ENCODE measurements at places on chromosomes 12 and 14.

GRCh38 chr14:100067971-100068959 lies 3.0 kb downstream of the EVL start:
- DNase-seq, result peak; percentile 57

DNA sequence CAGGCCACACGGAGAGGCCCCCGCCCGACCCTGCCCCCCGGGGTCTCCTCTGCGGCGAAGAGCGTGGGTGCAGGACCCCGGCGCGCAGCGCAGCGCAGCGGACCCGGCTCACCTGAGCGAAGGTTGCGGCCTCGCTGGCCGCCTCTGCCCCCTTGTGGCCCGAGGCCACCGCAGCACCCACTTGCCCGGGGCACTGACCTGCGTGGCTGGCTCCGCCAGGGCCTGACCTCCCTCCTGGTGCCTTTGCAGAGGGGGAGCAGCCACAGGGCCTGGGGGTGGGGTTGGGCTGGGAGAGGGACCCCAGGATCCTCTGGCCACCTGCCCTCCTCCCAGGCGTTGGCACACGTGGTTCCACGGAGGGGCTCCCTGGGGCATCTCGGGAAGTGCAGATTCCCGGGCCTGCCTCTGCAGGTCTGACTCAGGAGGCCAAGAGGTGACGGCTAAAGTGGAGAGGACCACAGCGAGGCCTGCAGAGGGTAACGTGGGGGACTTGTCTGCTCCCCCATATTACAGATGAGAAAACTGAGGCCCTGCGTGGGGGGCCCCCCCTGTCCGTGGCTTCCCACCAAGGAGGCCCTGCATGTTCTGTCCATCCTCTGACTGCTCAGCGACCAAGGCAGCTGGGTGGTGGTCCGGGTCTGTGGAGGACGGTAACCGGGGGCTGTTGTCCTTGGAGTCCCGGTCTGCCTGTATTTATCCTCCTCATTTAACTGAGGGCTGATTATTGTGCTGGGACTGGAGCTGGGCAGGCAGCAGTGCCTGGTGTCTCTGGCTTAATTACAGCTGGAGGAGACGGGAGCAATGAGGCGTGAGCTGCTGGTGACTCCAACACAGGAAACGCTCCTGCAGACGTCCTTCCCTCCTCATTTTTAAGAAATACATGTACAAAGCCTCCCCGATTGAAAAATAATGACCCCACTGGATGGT lies 67.9 kb upstream of the BEGAIN start:
- DNase-seq, result no peak

DNA sequence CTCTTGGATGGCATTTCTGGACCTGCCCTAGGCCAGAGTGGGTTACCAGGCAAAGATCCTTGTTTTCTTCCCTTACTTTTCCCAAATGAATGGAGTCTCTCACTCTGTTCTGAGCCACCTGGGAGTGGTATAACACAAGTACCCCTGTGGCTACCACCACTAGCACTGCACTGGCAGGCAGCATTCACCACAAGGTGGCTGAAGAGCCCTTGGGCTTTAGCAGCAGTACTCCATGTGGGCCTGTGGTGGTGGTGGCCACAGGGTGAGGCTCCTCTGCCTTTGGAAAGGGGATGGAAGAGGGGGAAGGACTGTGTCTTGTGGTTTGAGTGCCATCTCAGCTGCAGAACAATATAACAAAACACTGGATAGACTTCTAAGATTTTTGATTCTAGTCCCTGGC lies 38.1 kb upstream of the LMNTD1 start:
- no peak for DNase-seq

DNA sequence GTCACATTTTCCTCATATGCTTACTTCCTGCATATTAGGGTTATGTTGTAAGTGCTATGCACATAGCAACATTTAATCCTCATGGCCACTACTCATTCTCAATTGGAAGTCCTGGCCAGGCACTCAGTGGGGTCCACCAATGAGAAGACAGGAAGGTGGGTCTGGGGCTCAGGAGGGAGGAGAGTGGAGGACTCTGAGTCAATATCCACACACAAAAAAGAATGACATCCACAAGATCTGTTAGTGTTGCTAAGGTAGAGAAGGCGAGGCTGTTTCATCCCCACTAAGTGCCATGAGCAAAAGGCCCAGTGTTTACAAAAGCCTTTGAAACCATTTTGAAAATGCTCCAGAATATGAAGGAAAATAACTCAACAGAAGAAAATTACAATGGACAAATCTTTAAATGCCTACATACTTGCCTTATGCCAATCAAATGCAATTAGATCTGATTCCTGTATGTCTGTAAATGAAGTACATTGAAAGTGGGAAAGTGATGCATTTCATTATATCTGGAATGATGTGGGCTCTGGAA lies 53.9 kb downstream of the EID3 start:
- DNase-seq, result no peak

DNA sequence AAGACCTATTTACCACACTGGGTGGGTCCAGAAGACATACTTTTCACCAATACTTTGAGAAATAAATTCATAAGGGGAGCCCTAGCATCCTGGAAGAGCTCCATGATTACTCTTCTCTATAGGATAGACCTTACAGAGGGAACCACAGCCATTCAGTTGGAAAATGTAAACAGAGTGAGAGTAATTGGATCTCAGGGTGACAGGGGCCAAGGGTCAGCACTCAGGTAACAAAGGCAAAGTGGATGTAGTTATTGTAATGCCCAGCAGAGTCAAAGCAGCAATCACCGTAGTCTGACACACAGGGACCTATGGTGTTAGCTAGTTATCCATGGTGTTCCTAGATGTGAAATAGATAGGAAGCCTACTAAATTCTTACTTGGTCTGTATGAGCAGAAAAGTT lies 10.8 kb upstream of the GTF2A1 start:
- no peak for DNase-seq

GRCh38 chr12:105539735-105540134 lies 209.2 kb downstream of the C12orf75 start:
- no peak for DNase-seq

GRCh38 chr12:124543590-124544310 lies 23.7 kb downstream of the NCOR2 start:
- peak; percentile 46 for DNase-seq

DNA sequence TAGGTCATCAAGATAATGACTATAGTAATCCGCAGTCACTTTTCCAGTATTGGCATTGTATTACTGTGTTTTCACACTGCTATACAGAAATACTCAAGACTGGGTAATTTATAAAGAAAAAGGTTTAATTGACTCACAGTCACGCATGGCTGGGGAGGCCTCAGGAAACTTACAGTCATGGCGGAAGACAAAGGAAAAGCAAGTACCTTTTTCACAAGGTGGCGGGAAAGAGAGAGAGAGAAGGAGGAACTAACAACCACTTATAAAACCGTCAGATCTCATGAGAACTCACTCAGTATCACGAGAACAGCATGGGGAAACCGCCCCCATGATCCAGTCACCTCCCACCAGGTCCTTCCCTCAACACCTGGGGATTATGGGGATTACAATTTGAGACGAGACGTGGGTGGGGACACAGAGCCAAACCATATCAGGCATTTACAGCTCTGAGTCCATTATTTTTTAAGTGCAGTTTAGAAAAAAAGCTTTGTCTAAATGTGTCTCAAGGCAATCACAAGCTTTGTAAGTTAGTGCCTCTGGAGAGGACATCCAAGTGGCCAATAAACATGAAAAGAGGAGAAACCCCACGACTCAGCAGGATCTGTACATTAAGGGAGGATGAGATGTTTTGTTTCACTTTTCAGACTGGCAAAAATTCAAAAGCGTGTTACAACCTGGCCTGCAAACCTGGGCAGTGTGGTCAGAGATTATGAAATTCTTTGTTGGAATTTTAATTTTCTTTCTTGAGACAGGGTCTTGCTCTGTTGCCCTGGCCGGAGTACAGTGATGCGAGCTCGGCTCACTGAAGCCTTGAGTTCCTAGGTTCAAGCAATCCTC lies 82.0 kb downstream of the DNAH10 start:
- DNase-seq, result no peak

DNA sequence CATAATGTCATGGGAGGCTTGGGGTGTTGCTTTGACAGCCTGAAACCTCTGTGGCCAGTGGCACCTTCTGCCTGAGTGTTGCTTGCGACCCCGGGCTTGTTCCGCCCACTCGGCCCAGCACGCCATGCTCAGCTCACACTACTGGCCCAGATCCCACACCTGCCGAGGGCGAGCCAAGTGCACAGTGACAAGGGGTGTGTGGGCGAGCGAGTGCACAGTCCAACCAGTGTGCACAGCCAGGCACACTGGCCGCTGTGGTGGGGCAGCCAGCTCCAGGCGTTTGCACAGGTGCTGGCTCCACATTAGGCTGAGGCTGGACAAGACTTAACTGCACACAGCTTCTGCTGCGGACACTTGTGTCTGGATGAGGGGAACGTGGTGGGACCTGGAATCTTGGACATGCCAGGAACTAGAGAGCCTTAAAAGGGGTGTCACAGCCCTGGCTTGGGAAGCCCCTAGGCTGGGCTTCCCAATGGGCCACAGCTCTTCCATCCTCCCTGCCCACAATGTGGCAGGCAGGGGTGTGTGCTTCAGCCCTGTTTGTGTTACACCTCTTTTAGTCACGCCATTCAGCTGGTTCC lies 609.2 kb upstream of the FOXG1 start:
- DNase-seq, result no peak

DNA sequence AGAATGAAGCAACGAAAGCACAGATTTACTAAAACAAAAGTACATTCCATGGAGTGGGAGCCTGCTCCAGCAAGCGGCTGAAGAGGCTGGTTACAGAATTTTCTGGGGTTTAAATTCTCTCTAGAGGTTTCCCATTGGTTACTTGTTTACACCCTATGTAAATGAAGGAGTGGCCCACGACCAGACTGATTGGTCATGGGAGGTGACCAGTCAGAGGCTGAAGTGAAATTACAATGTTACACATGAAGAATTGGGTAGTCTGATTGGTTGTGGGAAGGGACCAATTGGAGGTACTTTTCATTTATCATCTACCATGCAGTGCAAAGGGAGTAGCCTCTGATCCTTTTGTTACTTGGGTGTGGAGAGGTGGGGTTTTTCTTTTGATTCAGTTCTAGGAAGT lies 36.2 kb upstream of the APPL2 start:
- DNase-seq, result no peak

DNA sequence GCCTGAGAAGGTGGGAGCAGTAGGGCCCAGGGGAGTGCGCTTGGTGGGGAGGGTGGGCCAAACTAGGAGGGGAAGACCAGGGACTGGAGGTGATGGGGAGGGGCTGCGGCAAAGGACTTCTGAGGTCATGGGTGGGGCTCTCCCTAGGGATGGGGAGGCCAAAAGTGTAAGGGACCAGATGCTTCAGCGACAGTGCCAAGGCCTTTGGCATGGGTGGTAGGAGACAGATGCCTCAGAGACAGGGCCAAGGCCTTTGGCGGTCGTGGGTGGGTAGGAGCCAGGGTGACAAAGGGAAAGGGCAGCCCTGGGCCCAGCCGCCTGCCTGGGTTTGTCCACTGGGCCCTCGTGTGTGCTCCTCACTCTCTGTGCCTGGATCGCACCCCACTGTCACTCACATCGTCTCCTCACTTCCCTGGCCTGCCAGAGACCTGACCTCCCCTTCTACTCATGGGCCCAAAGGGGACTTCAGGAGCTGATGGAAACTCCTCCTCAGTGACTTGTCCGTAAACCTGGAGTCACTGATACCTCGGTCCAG lies 13.2 kb upstream of the RABGGTA start:
- DNase-seq, result no peak

GRCh38 chr12:107167756-107168155 lies 74.4 kb upstream of the CRY1 start:
- DNase-seq, result no peak

GRCh38 chr14:103973354-103973753 lies 31.0 kb upstream of the RD3L start:
- DNase-seq, result no peak

DNA sequence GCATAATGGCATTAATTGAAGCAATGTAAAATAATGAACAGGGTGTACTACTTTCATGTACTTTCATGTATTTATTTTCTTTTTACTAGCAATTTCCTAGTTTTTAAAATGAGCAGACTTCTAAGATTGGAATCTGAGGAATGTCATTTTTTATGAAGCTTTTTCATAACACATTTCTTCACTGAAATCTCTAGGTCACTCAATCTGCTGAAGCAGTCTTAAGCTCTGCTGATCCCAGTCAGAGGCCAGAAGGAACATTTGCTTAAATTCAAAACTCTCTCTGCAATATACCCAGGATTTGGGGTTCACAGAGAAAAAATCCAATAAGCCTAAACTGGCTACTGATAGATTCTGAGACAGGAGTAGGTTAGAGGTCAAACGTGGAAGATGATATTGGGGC lies 73.6 kb upstream of the CNTN1 start:
- no peak for DNase-seq

- no peak for DNase-seq
Observed at GRCh38 chr12:87491089-87491488, 538.1 kb downstream of the C12orf50 start.

DNA sequence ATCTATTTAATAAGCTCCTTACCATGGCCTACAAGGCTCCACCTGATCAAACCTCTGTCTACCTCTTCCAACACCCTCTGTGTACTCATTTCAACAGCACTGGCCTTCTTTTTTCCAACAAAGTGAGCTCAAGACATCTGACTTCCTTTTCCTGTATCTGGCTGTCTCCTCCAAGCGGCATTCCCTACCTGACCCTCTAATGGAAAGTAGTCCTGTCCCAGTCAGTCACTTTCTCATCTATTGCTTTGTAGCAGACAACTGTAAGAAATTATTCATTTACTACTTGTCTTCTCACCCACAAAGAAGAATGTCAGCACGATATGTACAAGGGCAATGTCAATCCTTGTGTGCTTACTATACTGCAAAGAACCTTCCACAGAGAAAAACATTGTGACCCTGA lies 149.6 kb downstream of the MED13L start:
- DNase-seq, result no peak

DNA sequence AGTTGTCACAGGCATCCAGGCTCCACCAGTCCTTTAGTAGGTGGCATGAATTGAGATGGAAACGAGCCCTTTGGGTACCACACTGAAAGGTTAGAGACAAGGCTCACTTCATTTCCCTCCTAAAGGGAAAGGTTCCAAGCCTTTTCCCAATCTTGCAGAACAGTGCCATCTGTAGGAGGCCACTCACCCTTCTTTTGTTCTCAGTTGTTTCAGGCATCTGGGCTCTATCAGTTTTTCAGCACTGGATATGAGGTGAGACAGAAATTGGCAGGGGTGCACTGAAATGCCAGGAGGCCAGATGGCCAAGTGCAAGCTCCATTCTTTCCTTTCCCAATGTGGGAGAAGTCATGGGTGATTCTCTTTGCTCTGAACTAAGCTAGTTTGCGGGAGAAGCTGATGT lies 15.2 kb downstream of the FBXO33 start:
- no peak for DNase-seq

- DNase-seq, result no peak
Observed at GRCh38 chr12:130702966-130703732, 12.9 kb downstream of the RIMBP2 start.

- DNase-seq, result no peak
Observed at GRCh38 chr12:47855502-47855901, 35.8 kb upstream of the HDAC7 start.

DNA sequence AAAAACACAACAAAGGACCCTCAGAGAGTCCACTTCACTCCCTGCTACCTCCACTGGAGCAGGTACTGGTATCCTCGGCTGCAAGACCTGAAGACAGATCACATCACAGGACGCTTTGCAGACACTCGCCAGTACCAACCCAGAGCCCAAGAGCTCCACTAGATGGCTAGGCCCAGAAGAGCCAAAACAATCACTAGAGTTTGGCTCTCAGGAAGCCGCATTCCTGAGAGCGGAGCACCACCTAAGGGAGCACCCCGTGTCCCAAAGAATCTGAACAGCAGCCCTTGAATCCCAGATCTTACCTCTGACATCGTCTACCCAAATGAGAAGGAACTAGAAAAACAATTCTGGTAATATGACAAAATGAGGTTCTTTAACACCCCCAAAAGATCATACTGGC lies 399.8 kb downstream of the RAD51B start:
- DNase-seq, result no peak

- DNase-seq, result no peak
Observed at GRCh38 chr12:113348849-113349536, 9.4 kb upstream of the PLBD2 start.

- no peak for DNase-seq
Observed at GRCh38 chr12:26290565-26290964, 95.2 kb downstream of the SSPN start.
